EL (cell line): ENCODE measurements at places on chromosomes 12 and 14.
A peak's percentile ranks its signal among the peaks of the same experiment; 100 is the strongest.

GRCh38 chr12:23099104-23099503, 474.1 kb downstream of the ETNK1 start:
- no peak for DNase-seq

DNA sequence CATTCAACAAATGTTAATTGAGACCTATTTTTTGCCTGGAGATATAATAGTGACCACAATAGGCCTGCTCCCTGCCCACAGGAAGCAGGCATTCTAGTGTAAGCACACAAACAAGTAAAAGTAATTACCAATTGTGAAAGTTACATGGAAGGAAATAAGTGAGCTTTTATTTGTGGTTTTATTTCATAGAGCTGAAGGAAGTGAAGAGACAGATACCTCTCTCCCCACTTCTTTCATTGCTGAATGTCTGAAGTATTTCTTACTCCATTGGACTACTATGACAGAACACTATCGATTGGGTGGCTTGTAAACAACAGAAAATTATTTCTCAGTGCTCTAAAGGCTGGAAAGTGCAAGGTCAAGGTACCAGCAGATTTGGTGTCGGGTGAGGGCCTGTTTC, 183.5 kb downstream of the PRKCH start:
- no peak for DNase-seq

DNA sequence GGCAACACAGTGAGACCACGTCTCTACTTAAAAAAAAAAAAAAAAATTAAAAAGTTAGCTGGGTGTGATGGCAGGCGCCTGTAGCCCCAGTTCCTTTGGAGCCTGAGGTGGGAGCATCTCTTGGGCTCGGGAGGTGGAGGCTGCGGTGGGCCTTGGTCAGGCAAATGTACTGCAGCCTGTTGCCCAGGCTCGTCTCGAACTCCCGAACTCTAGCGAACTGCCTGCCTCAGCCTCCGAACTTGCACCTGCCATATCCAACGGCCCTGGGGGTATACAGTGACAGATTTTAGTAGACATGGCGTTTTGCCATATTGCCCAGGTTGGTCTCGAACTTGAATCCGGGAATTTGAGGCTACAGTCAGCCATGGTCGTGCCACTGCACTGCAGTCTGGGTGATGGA, 195.4 kb downstream of the ALG10 start:
- no peak for DNase-seq

DNA sequence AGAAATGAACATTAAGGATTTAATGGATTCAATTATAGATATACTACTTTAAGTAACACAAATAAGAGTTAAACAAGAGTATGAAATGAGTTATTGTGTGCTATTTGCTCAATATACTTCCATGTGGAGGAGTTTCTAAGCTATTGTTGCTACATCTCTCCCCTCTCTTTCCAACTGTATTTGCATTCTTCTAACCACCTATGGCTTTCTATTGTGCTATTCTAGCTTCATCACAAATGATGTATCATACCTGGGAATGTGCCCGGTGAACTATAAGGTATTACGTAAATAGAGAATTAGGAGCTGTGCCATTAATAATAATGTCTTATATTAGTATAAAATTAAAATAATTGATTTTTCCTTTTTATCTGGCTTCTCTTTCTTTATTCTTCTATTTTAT, 87.1 kb upstream of the PLEKHG7 start:
- no peak for DNase-seq

DNA sequence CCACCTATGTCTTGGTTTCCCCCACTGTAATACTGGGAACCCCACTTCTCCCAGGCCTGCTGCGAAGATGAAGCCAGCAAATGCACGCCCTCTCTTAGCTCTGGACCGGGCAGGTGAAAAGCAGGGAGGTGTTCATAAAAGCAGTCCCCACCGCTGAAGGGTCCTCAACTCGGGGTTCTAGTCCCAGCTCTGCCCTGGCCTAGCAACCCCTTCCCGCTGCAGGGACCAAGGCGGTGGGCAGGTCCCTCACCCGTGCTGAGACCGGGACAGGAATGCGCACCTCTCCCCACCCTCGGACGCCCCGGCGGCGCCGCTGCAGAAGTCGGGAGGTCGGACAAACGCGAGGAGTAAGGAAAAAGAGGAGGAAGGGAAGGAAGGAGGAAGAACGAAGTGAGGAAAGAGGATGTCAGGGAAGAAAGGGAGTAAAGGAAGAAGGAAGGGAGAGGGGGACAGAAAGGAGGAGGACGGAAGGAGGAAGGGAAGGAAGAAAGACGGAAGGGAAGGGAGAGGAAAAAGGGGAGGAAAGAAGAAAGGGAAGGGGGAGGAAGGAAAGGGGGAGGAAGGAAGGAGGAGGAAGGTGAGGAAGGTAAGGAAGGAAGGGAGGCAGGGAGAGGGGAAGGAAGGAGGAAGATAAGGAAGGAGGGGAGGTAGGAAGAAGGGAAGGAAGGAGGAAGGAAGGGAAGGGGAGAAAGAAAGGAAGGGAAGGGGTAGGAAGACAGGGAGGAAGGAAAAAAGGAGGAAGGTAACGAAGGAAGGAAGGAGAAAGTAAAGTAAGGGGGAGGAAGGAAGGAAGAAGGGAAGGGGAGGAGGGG, 701 bp downstream of the SPRING1 start:
- DNase-seq: peak; percentile 19

DNA sequence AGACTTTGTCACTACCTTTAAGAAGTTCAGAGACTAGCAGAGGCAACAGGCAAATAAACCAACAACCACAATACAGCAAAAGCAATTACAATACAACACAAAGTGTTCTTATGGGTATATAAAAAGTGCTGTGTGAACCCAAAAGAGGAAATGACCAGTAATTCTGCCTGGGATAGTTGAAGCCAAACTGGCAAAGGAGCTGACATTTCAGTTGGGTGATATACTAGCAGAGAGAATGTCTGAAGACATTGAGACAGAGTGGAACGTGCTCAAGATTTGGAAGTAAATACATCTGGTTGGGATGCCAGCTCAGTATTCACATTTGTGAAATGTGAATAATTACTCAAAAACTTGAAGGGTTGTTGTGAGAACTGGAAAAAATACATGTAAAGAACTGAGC, 80.6 kb upstream of the GTF2A1 start:
- DNase-seq: no peak

DNA sequence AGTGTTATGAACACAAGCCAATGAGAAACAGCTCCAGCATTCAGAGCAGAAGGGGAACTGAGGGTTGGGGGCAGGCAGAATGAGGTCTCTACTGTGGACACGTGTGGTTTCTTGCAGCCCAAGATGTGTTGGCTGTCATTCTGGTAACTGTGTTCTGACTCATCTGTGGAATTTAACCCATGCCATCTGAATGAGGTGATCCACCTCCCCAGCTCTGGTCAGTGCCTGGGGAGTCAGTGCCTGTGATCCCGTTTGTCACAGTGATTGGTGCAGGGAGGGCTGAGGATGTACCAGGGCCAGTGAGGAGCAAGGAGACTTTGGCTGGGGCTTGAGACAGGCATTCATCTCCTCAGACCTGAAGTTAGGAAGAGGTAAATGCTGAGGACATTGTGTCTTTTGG, 216.8 kb downstream of the MSRB3 start:
- DNase-seq: peak; percentile 96

DNA sequence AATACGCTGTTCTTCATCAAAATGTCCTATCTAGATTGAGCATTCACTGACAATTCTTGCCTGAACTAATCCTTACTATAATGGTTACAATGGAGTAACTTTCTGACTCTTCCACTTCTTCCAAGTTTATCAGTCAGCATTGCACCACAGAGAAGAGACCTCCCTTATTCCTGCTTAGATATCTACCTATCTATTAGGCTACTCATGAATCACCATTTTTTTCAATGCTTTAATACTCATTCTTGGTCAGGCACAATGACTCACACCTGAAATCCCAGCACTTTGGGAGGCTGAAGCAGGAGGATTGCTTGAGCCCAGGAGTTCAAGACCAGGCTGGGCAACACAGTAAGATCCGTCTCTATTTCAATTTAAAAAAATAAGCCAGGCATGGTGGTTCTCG, 39.3 kb downstream of the RPS6KA5 start:
- no peak for DNase-seq

- no peak for DNase-seq
Measured at GRCh38 chr12:124854637-124855184, 9.0 kb downstream of the SCARB1 start.

- no peak for DNase-seq
Measured at GRCh38 chr14:104335176-104335575, 196.8 kb downstream of the KIF26A start.

- peak; percentile 66 for DNase-seq
Measured at GRCh38 chr12:124273630-124274029, 21.3 kb upstream of the RFLNA start.

GRCh38 chr12:47270782-47271664, 191.3 kb upstream of the AMIGO2 start:
- peak; percentile 93 for DNase-seq

DNA sequence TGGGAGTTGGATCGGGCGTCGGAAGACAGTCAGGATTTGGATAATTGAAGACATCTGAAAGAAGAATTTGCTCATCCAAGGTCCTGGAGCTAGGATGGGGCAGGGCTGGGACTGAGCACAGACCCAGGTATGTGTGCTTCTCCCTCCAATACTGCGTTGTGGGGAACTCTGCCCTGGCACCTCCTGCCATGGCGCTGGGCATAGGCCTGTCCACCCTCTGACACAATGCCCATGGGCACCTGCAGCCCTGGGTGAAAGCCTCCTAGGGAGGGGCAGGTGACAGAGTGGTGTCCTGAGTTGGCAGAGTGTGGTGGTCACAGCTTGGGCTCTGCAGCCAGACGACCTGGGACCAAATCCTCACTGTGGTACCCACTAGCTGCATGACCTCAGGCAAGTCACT, 53.3 kb downstream of the CALM1 start:
- DNase-seq: no peak

DNA sequence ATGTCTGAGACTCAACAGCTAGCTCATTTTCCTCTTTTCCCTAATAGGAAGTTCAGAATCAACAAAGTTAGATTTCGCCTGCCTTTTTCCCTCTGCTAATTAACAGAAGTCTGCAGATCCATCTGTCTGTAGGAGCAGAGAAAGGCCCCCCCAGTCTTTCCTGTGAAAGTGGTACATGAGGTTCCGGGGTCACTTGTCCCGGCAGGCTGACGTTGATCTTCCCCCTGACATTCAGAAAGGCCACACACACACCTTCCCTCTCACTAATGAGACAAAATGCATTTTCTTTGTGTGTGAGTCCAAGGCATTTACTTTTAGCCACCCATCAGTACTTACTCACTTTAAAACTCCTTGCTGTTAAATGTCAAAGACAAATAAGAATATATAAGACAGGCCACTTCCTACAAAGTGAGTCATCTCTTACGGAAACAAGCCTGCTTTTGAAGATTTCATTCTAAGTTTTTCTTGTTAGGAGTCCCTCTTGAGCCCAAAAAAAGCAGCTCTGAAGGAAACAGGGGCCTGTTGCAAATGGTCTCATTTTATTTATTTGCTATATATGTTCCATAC, 138.7 kb downstream of the TTC7B start:
- peak; percentile 48 for DNase-seq

DNA sequence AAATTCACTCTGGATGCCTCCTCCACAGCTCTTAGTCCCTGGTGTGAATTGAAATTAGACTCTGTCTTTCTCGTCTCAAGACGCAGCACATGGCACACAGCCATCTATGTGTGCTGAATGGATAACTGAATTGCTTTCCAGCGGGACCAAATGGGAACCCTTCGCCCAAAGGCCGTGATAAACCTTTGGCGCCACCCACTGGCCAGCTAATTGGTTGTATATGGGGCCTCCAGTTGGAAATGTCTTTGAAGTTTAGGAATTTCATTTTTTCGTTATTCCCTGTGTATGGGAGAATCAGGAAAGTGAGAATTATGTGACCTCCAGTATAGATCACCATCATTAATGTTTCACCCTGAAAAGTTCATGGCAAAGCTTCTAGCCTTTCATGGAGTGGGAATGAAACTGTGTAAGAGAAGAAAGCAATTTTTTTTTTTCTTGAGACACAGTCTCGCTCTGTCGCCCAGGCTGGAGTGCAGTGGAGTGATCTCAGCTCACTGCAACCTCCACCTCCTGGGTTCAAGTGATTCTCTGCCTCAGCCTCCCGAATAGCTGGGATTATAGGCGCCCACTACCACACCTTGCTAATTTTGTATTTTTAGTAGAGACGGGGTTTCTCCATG, 9.8 kb upstream of the HSP90AA1 start:
- DNase-seq: peak; percentile 80

DNA sequence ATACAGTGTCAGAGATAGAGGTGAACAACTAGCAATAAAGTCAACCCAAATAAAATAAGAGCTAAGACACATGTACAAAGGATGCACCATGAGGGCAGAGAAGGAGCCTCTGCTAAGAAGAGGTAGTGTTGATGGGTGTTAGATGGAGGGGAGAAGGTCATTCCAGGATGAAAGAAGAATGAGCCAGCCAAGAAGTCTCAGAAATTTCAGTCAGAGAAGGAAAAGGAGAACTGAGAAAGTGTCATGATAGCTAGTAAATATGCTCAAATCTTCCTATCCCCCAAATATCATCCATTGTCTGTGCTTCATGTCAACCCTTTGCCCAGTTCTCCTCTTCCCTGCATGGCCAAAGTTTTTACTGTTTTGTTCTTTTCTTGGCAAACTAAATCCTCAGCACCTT, 225.2 kb upstream of the BTG1 start:
- DNase-seq: no peak

DNA sequence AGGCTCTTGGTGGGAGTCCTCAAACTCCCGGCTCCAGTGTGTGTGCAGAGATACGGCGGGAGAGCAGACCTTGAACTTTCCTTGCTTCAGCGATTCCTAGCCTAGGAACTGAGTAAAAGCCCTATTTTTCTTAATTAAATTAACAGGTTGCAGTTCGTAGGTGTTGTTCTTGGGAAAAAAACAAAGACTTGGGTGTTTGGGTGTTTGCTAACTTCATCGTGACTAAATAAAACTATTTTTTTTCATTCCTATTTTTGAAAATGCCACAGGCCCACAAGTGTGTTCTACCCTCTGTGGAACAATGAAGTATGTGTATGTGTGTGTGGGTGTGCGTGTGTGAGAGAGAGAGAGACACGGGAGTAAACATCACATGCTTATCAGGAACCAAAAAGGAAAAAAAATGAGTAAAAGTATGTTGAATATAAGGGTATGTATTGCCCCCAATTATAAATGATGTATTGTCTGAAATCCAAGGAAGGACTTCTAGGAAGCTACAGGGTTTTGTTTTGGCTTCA, 651 bp downstream of the TMEM117 start:
- peak; percentile 13 for DNase-seq
